ENCODE measurements at places on chromosomes 1 and 21. TPM values are rescaled to one million over a fixed set of nuclear protein-coding genes. Genes with fewer than 3 reads are reported as not detected.

The FHAD1 gene
- 0.13 TPM for total RNA-seq

The TLCD4 gene
- total RNA-seq, result 31.5 TPM

DNA sequence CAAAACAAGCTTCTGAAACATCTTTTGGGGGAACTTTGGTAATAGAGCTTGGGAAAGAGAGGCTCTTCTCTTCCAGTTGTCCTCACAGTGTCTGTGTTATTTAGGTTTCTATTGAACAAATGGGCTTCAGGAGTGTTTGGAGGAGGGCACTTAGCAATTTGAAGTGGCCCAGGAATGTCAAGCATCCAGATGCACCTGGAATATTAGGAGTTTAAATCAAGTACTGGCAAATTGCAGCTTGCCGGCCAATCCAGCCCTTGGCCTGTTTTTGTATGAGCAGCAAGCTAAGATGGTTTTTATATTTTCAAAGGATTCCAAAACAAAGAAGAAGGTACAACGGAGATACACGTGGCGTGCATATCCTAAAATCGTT is 94.7 kb downstream of the CCDC185 start:
- no peak for DNase-seq

- DNase-seq, result no peak
Observed at GRCh38 chr1:201261771-201262547, 21.3 kb upstream of the PKP1 start.

DNA sequence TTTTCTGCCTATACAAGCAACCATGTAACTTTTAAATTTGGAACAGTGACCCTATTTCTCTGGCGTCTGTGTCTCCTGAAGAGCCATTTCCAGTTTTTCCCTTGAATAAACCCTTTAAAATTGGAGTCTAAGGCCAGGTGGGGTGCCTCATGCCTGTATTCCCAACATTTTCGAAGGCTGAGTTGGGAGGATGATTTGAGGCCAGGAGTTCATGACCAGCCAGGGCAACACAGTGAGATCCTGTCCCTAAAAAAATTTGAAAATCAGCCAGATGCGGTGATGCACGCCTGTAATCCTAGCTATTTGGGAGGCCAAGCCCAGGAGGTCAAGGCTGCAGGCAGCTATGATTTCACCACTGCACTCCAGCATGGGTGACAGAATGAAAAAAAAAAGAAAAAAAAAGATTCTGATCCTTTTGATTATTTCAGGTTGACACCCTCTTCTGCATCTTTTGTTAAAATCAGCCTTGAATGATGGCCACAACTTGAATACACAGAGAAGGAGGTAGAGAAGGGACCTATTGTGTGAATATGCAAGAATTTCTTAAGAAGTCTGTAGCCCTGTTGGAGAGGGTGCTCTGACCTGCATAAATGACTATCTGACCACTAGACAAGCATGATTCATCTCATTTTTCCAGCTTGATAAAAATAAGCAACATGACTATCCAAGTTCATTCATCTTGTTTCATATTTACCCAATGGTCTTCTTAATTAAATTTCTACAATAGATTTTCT is 40.2 kb upstream of the PARP1 start:
- no peak for DNase-seq

The TRNP1 gene
- total RNA-seq, result 92.5 TPM

DNA sequence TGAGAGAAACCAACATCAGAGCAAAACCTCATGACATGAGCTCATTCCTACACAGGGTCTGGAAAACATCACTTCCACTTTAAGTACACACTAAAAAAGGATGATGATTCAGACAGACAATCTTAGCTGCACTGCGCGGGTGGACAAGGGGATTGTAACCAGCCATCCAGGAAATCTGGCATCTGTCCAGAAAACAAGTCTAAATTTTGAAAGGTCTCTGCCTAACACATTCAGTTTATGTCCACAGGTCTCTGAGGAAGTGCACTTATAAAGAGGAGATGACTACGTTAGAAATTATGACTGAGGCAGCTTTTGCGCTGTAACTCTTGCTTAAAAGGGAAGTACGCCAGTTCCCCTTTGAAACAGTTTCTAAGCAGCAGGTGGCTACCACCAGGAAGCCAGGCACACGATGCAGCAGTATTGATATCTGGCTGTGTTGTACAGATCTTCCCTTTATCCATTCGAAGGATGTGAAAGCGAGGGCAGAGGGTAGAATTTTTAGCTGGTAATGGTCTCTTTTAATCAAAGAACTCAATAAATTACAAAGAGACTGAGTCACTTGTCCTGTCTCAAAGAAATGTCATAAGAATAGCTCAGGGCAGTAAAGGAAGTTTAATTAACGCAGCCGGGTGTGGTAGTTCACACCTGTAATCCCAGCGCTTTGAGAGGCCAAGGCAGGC is 128.0 kb downstream of the SETD4 start:
- DNase-seq, result peak; percentile 79

GRCh38 chr1:241063276-241063675 is 293.7 kb downstream of the RGS7 start:
- DNase-seq, result no peak

GRCh38 chr1:64328193-64328592 is 124.8 kb downstream of the UBE2U start:
- DNase-seq, result no peak

DNA sequence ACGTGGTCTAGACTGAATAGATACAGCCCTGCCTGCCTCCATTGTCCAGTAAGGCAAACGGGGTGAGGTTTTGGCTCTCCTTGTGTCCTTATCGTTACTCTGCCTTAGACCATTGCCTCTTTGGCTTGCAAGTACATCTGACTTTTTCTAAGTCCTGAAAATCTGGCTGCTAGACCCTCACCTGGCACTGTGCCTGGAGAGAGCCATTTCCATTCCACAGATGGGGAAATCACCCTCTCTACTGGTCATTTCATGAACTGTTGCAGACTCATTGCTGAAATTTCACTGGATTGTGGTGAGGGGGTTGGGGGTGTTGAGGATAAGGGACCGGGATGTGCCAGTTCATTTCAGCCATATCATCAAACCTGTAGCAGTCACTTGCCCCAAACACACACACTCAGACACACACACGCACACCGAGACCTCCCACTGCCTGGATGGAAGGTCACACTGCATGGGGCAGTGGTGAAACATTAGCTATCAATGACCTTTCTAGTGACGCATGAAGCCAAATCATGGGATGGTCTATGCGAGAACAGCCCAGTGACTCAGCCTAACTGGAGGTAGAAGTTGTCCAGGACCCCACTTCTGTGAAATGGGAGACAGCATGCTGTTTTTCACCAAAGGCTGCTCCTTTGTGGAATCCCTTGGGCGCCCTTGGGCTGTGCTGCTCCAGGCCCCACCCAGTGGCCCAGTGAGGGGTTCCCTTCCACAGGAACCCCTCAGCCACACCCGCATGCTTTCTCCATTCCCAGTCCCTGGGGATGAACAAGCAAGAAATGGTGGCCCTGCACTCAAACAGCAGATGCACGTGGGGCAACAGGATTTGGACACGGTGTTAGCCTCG is 34.9 kb upstream of the VASH2 start:
- DNase-seq, result peak; percentile 79

- peak; percentile 86 for DNase-seq
Observed at GRCh38 chr21:25385911-25386474, 221.3 kb downstream of the MRPL39 start.

The LRRC3 gene
- total RNA-seq, result 7.3 TPM

DNA sequence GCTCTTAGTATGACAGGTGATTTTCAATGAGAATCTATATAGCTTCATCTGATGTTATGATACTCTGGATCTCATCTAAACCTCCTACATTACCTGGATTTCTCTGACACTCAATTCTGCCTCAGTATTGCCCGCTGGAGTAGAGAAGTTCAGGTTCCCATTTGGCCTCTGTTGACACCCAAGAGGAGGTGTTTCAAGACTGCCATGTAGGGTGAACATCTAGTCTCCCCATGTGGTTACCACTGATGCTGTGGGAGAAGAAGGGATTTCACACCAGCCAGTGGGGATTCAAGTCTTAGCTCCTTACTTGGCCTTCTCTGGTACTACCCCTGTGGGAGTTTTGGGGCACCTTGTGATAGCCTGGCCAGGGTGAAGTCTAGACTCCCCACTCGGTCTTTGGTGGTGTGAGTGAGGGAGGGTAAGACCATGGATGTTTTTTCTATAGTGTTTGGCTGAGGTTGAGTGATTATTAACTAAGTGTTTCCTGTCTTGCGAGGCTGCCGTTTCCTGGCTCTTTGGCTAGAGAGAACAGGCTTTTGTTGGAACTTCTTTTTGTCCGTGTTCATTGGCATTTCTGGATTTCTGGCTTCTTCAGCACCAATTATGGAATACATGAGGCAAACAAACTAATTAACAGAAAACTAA is 90.7 kb downstream of the RHOU start:
- DNase-seq, result no peak

DNA sequence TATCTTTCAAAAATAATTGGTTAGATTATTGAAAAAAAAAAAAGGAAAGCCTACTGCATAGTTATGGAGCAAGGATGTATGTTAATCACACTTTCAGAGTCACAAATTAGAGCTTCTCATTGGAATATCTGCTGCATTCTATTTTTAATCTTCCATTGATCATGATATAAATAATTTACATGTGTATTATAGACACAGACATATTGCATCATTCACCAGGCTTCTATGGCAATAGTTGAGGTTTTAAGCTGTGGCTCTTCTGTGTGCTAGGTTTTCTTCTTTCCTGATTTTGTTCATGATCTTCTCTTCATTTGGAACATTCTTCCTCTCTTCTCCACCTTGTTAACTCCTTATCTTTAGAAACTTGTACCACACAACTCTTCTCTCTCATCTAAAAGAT is 123.2 kb upstream of the HMCN1 start:
- no peak for DNase-seq

DNA sequence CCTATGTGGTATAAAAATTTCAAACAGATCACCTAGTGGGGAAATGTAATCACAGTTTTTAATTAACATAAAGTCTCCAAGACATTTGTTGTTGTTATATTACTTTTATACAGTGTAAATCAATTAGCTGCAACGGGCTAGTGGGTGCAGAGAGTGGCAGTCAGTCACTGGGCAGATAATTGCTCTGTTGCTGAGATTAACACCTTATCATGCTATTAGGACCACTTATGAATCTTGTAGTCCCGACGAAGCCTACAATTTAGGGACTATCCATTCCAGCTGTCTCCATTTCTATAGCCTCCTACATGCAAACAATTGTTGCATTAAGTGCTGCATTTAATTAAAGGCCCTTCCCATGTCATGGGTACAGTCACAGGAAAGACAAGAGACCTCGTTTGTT is 158.9 kb upstream of the PROX1 start:
- DNase-seq, result no peak

- DNase-seq, result no peak
Observed at GRCh38 chr21:18373606-18374005, 30.0 kb downstream of the TMPRSS15 start.

The NBPF19 gene
- total RNA-seq, result 13.5 TPM

GRCh38 chr21:28516991-28517592 is 475.6 kb downstream of the LTN1 start:
- peak; percentile 80 for DNase-seq

DNA sequence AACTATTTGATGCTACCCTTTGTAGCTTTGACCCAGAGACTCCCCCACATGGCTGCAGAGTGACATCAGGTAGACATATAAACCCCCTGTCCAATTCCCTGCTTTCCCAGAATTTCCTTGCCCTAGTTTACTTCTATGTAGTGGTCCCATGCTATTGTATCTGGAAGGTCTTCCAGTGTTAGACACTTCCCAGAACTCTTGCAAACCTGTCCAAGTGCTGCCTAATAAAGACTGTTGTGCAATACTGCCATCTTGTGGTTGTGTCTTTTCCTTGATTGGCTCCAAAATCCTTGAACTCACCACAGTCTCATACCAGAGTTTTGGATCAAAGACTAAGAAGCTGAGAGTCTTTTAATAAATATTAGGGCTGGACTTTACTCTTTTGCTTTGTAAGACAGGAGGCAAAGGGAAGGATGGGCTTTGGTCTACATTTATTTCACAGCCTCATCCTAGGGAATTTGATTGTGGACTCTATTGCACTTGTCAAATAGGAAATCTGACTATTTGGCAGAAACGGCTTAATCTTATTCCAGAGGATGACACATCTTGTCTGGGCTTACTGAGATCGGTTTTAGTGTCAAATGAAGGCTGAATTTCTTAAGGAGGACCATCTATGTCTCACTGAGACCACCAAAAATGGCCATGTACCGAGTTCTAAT is 169.9 kb downstream of the LRRC7 start:
- DNase-seq, result peak; percentile 75

The DDAH1 gene
- 49.8 TPM for total RNA-seq

GRCh38 chr1:7680955-7681268 is 90.2 kb upstream of the VAMP3 start:
- DNase-seq, result no peak

DNA sequence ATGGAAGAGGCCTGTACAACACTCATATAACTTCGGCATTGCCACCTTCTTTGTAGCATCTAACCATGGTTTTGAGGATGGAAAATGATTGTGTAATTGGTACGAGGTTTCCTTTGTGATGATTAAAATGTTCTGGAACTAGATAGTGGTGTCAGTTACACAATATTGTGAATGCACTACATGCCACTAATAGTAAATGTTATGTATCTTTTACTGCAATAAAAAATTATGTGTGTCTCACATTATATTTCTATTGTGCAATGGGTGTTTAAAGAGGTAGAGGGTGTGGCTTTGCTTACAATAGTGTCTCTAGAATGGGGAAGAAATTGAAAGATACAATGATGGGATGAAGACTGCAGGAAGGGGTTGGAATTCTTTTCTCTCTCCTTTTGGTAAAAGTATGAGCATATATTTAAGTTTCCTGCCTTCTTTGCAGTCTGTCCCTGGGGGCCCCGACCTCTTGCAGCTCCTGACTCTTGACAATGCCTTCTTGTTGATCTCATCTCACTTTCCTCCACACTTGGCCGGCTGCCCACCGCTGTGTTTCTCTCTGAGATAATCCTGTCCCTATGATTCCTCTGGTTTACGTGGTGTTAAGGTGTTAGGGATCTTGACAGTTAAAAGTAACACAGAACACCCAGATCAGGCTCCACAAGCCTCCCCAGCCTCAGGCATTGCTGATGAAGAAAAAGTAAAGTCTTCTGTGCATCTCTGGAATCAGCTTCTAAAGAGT is 39.3 kb downstream of the MTARC1 start:
- DNase-seq, result no peak

The OVAAL gene
- total RNA-seq, result not detected

The UBE2U gene
- total RNA-seq, result not detected

DNA sequence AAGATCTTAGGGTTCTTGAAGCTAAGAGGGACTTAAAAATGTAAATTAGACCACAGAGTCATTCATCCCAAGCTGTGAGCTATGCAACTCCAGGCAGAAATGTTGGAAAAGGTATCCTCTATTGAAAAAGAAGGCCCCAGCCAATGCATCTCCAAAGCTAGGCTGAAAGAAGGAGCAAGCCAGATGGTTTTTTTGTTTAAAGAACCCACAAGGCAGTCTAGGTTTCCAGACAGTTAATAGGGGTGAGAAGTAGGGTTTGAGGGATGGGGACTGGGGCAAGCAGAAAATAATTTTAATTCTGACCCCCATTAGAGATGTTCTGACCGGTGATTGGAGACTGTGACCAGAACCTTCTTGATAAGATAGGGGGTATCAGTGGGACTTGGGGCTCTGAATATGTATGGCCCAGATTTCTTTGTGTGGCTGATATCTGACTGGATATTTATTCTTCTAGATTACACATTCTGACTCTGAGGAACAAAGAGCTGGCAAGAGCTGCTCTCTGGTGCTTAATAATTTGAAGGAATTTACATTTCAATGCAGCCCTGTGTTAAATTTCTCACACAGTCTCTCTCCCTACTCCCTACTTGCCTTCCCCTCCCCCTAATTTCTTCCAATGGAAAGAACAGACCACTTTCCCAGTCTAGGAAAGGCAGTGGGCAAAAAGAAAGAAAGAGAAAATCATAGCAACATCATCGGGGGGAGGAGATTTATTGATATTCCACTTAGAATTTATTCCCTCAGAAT is 104.9 kb downstream of the NUF2 start:
- no peak for DNase-seq

GRCh38 chr1:208068908-208069307 is 158.0 kb upstream of the CD34 start:
- DNase-seq, result no peak
